ENCODE measurements at places on chromosomes 2 and 18. TPM values are rescaled to one million over a fixed set of nuclear protein-coding genes. Genes with fewer than 3 reads are reported as not detected.

Gene RMDN2
- polyA plus RNA-seq, result 12.0 TPM

- H3K36me3 ChIP-seq, result peaks cover 10% of the 10 kb centered on the region
- H3K4me1 ChIP-seq, result peaks cover 56% of the 10 kb centered on the region
- H3K4me3 ChIP-seq, result no peak overlapping the region
- no peak for DNase-seq
- H3K27me3 ChIP-seq, result no peaks in the 10 kb centered on the region
- H3K27ac ChIP-seq, result no peak overlapping the region
These were observed 86.8 kb downstream of the SPRED2 start for GRCh38 chr2:65345631-65346030.

DNA sequence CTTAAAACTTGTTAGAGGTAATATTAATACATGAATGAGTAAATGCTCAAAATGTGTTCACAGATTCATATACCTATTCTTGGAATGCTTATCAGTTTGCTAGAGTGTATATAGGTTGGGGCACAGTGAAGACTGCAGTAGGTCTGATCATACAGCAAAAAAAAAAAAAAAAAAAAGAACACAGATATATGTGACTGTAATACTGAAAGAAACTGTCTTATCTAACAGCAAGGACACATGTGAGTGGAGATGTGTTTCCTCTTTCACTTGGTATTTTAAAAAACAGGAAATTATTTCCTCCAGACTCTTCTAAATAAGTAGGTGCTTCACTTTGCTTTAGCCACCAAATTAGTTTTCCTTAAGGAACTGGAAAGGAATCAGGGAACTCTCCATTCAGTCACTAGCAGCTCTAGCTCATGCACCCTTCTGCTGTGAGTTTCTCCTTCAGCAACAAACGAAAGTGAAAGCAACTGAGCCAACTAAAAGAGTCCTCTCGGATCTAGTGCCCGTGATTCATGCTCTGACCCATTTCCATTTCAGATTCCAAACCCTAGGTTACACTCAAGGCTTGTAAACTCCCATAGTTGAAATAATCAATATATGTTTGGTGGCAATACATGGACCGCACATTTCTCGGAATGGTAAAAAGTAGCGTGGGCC, 98.5 kb downstream of the DSEL start:
- H3K4me3 ChIP-seq, result peak overlapping the region; percentile 6
- no peaks in the 10 kb centered on the region for H3K36me3 ChIP-seq
- no peaks in the 10 kb centered on the region for H3K4me1 ChIP-seq
- DNase-seq, result peak; percentile 13

Gene KCNK3
- 0.71 TPM for polyA plus RNA-seq

DNA sequence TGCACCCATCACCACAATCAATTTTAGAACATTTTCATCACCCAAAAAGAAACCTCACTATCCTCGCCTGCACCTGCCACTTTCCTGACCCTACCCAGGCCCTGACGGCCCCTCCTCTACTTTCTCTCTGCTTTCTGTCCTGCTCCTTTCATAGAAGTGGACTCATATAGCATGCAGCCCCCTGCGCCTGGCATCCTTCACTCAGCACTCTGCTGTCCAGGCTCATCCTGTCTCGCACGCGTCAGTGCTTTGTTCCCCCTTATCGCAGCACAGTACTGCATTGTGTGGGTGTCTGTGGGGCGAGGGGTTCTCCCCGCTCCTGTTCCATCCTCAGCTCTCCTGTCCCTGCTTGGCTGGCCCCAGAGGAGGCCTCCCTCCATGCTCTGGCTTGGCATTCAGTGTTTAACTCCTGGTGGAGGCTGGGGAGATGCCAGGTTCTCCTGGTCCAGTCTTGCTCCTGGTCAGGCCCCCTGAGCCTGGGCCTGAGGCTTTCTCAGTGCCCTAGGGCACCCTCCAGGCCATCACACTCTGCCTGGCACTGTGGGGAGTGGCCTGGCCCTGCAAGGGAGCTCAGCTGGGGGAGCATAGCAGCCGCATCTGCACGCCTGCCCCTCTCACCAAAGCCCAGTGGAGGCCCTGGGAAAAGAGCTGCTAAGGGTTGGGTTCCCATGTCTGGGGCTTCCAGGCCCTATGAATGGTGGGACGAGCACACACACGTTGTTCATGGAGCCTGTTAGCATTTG, 6.6 kb upstream of the TUBB6 start:
- DNase-seq, result no peak
- no peaks in the 10 kb centered on the region for H3K36me3 ChIP-seq
- H3K27me3 ChIP-seq, result peaks cover 27% of the 10 kb centered on the region
- no peak overlapping the region for H3K27ac ChIP-seq
- H3K4me3 ChIP-seq, result no peak overlapping the region

- no peak overlapping the region for H3K4me3 ChIP-seq
- DNase-seq, result no peak
- no peaks in the 10 kb centered on the region for H3K36me3 ChIP-seq
- no peaks in the 10 kb centered on the region for H3K27me3 ChIP-seq
These were observed 344.5 kb downstream of the KIAA1328 start for GRCh38 chr18:37173384-37173783.

DNA sequence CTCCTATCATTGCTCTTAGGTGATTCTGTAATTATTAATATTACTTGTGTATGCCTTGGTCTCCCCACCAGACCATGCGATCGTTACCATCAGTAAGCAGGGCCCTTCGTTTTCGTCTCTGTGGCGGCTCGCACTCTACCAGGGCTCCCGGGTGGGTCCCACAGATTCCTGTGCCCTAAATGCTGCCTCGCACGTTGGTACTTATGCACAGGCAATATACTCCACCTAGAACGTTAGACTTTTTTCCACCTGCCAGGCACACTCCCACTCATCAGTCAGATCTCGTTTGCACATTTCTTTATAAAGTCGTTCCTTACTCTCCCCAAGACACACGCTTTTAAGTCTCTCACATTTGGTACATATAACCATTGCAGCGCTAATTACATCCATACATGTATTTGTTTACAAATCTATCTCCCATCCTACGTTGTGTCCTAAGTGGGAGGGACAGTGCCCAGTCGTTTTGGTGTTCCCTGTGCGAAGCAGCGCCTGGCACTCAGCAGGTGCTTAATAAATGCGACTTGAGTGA, 901 bp downstream of the FEZ2 start:
- H3K27me3 ChIP-seq, result no peaks in the 10 kb centered on the region
- H3K4me1 ChIP-seq, result peaks cover 13% of the 10 kb centered on the region
- DNase-seq, result no peak
- H3K27ac ChIP-seq, result no peak overlapping the region
- peak overlapping the region; percentile 72 for H3K4me3 ChIP-seq
- H3K36me3 ChIP-seq, result no peaks in the 10 kb centered on the region

DNA sequence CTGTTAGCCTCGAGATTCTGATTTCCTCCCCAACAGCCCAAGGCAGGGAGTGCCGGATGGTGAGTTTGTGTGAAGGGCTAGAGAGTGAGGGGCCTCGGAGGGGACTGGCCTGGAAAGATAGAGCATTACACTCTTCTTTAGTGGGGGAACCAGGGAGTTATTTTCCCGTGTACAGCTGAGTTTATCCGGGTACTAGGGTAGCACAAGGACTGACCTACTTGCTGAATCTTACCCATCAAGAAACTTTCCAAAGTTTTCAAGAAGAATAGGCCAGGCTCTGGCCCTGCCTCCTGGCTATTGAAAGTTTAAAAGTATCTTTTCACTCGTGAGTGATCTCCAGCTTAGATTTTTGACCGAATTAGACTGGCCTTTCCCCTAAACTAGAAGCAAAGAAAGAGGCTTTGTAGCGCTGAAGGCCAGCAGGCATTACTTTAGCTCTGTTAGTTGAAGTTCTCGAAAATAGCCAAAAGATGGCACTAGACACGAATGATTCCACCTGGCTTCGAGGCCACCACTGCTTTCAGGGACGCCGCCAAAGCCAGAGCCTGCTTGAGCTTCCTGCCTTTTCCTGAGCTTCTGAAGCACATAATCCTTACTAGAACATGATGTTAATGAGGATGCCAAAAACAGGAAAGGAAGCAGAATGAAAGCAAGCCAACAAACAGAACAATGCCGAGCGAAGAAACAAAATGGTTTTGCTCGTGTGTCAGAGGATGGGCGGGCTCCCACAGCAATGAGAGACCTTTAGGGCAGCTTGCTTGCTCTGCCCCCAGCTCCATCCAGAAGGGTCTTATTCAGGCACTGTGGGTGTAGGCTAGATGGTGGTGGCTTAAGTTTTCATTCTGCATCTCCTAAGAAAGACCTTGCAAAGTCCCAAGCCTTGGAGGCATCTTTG, 55.8 kb downstream of the TSN start:
- peaks cover 2% of the 10 kb centered on the region for H3K27me3 ChIP-seq
- no peak for DNase-seq
- H3K4me1 ChIP-seq, result no peaks in the 10 kb centered on the region
- H3K4me3 ChIP-seq, result no peak overlapping the region

- H3K27ac ChIP-seq, result no peak within 1 kb of the TSS
- DNase-seq, result no peak
- no peaks in the 10 kb centered on the region for H3K36me3 ChIP-seq
- no peak within 1 kb of the TSS for H3K4me3 ChIP-seq
- H3K4me1 ChIP-seq, result no peaks in the 10 kb centered on the region
These were observed at the start of gene SLC38A11 for GRCh38 chr2:164954954-164955701. TSS of gene SLC38A11 (minus strand) at chr2:164955525. CDS start at chr2:164955247, 278 bp downstream.

DNA sequence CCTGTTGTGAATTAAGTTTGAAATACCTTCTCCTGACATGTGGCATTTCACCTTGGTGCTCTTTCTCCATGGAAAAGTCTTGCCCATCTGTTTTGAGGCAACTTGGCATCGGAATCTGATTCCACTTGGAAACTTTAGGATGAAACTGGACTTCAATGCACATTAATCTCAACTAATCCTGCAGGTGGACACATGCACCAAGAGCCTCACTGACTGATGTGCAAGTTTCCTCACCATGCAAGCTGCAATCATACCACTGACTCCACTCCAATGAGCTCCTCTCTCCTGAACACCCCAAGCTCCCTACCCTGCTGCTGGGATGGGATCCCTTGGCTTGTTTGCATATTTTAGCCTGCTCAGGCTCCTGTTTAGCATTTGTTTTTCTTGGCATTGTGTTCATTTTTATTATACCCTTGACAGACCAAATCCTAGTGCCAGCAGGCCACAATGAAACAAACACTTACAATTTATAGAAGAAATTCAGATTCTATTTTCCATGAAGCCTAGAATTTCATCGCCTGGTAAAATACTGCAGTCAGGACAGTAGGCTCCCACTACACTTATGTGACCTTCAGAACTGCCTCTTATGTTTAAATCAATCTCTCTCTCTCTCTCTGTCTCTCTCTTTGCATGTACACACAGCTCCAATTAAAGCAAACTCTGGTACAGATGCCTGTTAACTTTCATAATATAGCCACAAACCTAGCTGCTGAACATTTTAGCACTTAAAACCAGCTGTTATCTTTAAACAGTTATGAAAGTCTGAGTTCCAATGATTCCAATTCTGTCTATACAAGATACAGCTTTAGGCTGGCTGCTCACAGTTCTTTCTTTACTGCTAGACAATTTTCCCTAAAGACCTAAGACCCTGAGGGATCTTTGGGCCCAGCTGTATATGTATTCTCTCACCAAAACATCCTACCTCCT, 141.5 kb downstream of the OSR1 start:
- H3K4me3 ChIP-seq, result no peak overlapping the region
- H3K27ac ChIP-seq, result no peak overlapping the region
- DNase-seq, result no peak
- H3K4me1 ChIP-seq, result no peaks in the 10 kb centered on the region
- H3K36me3 ChIP-seq, result no peaks in the 10 kb centered on the region
- H3K27me3 ChIP-seq, result no peaks in the 10 kb centered on the region

Gene ASTL
- polyA plus RNA-seq, result 2.9 TPM

GRCh38 chr2:120381661-120382060, 35.7 kb downstream of the INHBB start:
- H3K4me3 ChIP-seq, result no peak overlapping the region
- no peaks in the 10 kb centered on the region for H3K27me3 ChIP-seq
- DNase-seq, result no peak
- no peak overlapping the region for H3K27ac ChIP-seq
- no peaks in the 10 kb centered on the region for H3K4me1 ChIP-seq
- H3K36me3 ChIP-seq, result no peaks in the 10 kb centered on the region

- H3K27me3 ChIP-seq, result no peaks in the 10 kb centered on the region
- H3K27ac ChIP-seq, result no peak overlapping the region
- no peak overlapping the region for H3K4me3 ChIP-seq
- no peak for DNase-seq
- H3K4me1 ChIP-seq, result no peaks in the 10 kb centered on the region
- H3K36me3 ChIP-seq, result no peaks in the 10 kb centered on the region
These were observed 316.9 kb upstream of the THSD7B start for GRCh38 chr2:136448432-136448831.

DNA sequence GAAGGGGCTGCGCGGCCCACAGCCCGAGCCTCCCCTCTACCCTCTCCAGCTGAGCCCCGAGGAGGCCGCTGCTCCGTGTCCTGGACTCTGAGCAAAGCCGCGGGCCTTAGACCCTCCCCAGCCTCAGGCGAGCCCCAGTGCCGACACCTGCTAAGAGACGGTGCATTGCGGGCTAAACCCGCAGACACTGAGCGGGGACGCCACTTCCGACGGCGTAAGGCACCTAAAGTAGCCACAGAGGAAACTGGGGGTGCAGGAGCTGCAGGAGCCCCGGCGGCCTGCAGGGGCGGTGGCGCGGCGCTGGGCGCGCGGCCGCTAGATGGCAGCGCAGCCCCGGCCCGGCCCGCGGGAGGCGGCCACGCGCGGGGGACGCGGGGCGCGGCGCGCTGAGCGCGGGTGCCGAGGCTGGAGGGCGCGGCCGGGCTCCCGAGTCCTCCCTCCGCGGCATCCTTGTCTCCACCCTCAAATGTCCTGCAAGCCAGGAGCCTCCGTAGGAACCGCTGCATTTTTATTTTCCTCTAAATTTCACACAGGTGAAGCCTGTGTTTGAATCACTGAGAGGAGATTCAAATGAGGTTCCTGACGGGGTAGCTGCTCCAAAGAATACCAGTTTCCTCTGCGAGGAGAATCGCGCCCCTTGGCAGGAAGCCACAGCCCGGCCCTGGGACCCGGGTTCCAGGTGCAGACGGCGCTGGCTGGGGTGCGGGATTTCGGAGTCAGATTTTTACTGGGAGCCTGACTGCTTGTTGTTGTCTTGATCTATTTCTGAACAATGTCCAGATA, 650.5 kb downstream of the GALR1 start:
- H3K27me3 ChIP-seq, result peaks cover 12% of the 10 kb centered on the region
- no peak overlapping the region for H3K4me3 ChIP-seq
- H3K4me1 ChIP-seq, result peaks cover 4% of the 10 kb centered on the region
- no peak overlapping the region for H3K27ac ChIP-seq
- DNase-seq, result peak; percentile 34

Gene NRBP1
- polyA plus RNA-seq, result 56.4 TPM

Gene FARP2
- 16.1 TPM for polyA plus RNA-seq

Gene FEZ2
- polyA plus RNA-seq, result 28.2 TPM

All from thymus (tissue), 14 donors.